ENCODE measurements at places on chromosomes 3 and 15.

DNA sequence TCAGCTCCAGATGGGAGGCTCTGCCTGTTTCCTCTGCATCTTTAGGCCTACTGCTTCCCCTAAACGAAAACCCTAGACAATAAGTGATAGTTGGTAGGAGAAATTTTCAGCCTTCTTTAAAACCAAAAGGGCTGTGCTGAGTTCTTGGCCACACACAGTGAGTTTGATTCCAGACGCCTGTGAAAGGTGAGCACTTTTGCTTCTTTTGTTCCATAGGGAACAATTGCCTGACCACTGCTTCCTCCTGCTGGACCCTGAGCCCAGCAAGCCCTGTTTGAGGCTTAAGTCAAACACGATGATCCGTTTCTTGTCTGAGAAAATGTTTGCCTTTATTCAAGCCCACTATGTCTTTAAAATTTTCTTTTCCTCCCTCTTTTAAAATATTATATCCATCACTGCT lies 493.9 kb downstream of the ZIC1 start:
- no peak for DNase-seq

- DNase-seq: no peak
These were observed 28.5 kb downstream of the SCG5 start for GRCh38 chr15:32669896-32670611.

- no peak for DNase-seq
These were observed 10.7 kb upstream of the SMAD3 start for GRCh38 chr15:67054676-67055075.

DNA sequence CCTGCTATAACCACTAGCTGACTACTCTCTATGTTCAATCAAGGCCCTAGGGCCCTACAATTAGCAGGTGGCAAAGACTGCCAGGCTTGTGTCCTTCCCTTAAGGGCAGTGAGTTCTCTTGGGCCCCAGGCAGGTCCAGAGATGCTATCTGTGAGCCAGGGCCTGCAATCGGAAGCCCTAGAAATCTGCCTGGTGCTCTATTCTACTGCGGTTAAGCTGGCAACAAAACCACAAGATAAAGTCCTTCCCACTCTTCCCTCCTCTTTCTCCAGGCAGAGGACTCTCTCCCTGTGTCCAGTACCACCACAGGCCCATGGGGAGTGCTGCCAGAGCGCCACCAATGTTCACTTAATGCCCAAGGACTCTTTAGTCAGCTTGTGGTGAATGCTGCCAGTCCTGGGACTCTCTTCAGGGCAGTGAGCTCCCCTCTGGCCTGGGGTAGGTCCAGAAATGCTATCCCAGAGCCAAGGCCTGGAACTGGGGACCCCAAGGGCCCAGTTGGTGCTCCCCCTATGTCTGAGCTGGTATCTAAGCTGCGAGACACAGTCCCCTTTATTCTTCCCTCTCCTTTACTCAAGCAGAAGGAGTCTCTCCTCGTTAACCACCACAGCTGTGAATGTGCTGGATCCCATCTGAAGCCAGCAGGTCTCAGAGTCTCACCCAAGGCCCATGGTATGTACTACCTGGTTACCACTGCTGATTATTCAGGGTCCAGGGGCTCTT lies 34.7 kb downstream of the XXYLT1 start:
- DNase-seq: no peak

GRCh38 chr3:14320219-14320618 lies 82.2 kb upstream of the SLC6A6 start:
- DNase-seq: no peak

- DNase-seq: peak; percentile 49
These were observed 2.9 kb downstream of the FOXL2 start for GRCh38 chr3:138943724-138944653.

GRCh38 chr3:22439626-22440025 lies 688.6 kb upstream of the ZNF385D start:
- no peak for DNase-seq

- DNase-seq: no peak
These were observed 2.1 kb upstream of the RHO start for GRCh38 chr3:129526121-129526900.

DNA sequence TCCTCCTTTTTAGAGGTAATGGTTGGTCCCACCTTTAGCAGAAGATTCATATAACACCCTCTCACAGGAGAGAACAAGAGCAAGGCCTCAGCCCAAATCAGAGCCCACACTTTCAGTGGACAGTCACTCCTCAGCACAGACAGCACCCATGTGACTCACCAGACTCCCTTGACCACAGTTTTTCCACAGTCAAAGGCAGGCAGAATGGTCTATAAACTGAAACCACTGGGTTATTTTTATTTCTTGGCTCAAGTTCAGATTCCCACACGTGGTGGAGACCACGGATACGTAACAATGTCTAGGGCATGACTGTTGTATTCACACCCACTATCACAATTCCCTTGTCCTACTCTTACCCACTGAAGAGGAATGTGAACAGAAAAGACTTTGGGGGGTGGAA lies 237.8 kb upstream of the UBE2E1 start:
- DNase-seq: no peak

- no peak for DNase-seq
These were observed 223.2 kb downstream of the MTHFS start for GRCh38 chr15:79673416-79674123.

GRCh38 chr3:6994081-6994668 lies 133.3 kb downstream of the GRM7 start:
- no peak for DNase-seq

GRCh38 chr3:69748503-69748902 lies 9.2 kb downstream of the MITF start:
- DNase-seq: no peak

DNA sequence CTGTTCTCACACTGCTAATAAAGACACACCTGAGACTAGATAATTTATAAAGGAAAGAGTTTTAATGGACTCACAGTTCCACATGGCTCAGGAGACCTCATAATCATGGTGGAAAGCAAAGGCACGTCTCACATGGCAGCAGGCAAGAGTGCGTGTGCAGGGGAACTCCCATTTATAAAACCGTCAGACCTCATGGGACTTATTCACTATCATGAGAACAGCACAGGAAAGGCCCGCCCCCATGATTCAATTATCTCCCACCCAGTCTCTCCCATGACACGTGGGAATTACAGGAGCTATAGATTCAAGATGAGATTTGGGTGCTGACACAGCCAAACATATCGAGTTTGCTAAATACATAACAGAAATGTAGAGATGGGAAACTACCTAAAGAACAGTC lies 39.5 kb upstream of the DGKG start:
- no peak for DNase-seq

GRCh38 chr3:99865321-99865720 lies 47.7 kb downstream of the CMSS1 start:
- no peak for DNase-seq

GRCh38 chr3:12339701-12340480 lies 51.0 kb downstream of the PPARG start:
- no peak for DNase-seq
